ENCODE measurements at places on chromosomes 12 and 14.

GRCh38 chr12:132597333-132598316 is 12.8 kb downstream of the LRCOL1 start:
- no peak for DNase-seq

DNA sequence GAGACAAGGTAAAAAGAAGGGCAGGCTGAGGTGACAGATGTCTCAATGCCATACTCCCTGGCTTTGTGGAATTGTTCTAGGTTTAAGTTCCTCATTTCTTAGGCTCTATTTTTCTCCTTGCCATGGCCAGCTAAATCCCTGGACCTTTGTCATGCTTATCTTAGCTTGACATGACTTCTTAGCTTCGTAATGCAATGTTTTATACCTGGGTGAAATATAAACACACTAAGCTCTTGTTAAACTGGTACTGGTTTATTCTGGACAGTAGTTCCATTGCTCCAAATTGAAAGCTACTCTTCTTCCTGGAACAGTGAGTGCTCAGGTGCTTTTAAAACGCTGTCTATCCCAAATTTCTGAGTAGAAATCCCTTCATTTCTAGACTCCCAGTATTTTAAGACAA is 17.4 kb upstream of the ARHGAP5 start:
- no peak for DNase-seq

DNA sequence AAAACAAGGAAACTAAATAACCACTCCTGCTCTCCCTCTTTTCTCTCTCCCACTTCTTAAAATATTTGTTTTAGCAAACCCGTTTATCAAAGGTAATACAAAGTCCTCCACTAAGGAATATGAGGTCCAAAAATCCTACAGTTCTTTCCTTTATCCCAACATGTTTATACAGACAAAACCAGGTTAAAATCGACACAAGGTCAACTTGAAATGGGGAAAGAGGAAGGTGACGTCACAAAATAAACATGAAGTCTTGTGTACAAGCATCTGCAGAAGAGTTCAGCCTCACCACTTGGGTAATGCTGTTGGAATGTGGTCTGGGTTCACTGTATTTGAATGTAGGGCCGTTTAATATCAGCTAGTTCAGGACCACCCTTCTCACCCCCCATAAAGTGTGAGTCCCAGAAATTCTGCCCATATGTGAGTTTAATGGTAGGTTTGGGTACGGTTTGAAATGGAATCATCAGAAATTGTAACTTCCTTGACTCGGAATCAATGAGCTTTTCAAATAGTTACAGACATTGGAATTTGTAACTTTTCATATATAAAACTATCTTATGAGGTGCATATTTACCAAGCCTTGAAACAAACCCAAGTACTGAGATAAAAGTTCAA is 120.0 kb upstream of the SLC38A2 start:
- no peak for DNase-seq

DNA sequence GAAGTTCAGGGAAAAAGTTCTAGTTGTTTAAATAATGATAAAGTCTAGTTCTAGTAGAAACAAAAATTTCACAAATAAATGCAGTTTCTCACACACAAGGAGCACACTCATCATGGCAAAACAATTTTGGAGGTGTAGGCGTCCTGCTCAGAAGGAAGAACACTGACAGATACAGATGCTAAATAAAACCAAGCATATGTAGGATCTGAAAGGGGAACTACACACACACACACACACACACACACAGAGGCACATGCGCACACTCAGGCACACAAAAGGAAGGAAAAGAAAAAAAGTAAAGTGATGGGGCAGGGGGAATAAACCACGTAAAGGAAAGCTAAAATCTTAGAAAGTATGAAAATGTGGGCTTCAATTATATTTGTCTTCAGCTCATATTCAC is 117.7 kb downstream of the SOX5 start:
- no peak for DNase-seq

DNA sequence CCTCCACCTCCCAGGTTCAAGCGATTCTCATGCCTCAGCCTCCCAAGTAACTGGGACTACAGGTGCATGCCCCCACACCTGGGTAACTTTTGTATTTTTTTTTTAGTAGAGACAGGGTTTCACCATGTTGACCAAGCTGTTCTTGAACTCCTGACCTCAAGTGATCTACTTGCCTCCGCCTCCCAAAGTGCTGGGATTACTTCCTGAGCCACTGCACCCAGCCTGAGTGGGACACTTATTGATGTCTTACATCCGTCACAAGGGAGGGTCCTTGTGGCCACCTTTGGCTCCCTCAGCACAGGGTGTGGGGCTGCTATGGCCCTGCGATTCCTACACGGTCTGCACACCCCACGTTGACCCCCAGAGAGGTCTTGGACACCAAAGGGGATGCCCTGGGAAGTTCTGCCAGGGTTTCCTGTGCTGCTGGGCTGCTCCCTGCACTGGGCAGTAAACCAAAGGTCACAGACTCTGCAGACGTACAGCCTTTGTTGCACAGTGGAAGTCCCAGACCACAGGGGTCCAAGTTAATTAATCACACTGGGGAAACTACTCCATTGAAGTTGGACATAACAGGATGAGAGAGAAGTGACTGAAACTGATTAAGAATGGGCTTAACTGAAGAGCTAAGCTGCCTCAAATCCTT is 95.7 kb downstream of the SAMD4A start:
- DNase-seq: no peak

- DNase-seq: no peak
These were observed 326.9 kb upstream of the SFSWAP start for GRCh38 chr12:131383741-131384543.

- no peak for DNase-seq
These were observed 27.6 kb downstream of the TSPAN11 start for GRCh38 chr12:30953951-30954751.

DNA sequence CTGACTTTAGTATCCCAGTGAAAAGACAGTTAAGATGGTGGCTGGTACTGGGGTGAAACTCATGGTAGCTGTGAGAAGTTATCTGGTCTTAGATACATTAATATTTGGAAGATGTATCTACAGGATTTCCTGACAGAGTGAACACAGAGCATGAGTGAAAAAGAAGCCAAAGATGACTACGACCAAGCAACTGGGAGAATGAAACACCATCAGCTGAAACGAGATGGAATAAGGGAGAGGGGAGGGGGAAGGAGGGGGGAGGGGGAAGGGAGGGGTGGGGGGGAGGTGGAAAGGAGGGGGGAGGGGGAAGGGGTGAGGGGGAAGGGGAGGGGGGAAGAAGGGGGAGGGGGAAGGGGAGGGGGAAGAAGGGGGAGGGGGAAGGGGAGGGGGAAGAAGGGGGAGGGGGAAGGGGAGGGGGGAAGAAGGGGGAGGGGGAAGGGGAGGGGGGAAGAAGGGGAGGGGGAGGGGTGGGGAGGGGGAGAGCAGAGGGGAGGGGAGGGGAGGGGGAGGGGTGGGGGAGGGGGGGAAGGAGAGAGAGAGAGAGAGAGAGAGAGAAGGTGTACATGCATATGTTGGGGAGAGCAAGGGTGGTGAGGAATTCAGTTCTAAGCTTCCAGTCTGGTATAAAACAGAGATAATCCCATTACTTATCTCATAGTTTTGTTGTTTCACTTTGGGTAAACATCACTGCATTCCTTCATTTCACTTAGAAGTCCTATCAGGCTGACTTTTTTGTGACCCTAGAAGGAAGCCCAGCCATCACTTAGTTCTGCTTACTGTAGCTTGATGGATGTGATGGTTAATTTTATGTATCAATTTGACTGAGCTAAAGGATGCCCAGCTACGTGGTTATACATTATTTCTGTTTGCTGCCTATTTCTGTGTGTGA is 73.9 kb downstream of the SPPL3 start:
- no peak for DNase-seq

GRCh38 chr14:96055065-96055752 is 16.0 kb downstream of the C14orf132 start:
- DNase-seq: no peak

DNA sequence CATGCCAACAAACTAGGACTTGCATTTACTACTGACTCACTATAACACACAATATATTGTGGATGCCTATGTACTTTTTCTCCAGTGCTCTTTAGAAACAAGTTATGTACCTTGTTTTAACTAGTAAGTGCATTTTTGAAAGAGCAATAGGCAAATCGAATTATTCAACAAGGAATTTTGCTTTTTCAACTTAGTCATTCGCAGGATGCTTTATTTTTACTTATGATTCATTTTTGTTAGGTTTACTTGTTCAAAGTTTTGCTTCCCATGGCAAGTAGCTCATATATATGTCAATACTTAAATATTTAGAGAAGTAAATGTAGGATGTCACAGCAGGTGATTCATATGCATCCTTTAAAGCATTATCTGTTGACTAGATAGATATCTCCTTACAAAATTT is 149.8 kb downstream of the PELI2 start:
- no peak for DNase-seq

GRCh38 chr14:44154874-44155273 is 352.2 kb downstream of the FSCB start:
- no peak for DNase-seq
